Activated CD4-positive, alpha-beta T cell treated with anti-CD3 and anti-CD28 coated beads, Interleukin-2, amount 50 U/mL, for 1 hour (primary cell): ENCODE measurements at places on chromosomes 3 and 15.

- no peak for DNase-seq
These were observed 62.8 kb downstream of the PEX5L start for GRCh38 chr3:179973931-179974361.

GRCh38 chr3:187641320-187642016 is 28.7 kb downstream of the SST start:
- no peak for DNase-seq

DNA sequence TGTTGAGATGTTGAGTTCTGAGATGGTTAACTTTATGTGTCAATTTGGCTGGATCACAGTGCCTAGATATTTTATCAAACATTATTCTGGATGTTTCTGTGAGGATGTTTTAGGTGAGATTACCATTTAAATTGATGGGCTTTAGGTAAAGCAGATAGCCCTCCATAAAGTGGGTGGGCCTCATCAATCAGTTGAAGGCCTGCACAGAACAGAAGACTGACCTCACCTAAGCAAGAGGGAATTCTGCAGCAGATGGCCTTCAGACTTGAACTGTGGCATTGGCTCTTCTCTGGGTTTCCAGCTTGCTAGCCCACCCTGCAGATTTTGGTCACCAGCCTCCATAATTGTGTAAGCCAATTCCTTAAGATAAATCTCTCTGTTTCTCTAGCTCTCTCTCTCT is 260.4 kb upstream of the VEPH1 start:
- no peak for DNase-seq

GRCh38 chr3:27025718-27026117 is 343.5 kb downstream of the NEK10 start:
- no peak for DNase-seq

DNA sequence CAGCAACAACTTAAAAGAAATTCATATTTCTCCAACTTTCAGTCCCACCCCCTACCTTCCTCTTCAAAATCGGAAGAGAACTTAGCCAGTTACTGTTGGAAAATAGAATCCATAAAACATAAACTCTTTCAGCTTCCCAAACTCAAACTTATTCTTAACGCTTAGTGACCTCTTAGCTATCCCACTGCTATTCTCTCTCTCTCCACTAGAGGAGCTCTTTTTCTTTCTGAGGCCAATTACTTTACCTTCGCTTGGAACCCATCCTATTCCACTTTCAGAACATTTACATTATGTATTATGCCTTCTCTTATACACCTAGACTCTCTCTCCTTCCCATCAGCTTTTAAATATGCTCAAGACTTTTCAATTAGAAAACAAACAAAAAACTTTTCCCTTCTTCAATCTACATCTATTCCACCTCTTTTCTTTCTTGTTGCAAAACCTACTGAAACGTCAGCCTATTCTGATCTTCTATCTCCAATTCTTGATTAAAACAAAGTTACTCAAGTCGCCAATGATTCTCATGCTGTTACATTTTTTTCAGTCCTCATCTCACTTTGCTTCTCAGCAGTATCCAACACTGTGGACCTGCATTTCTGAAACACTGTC is 13.4 kb upstream of the GHSR start:
- no peak for DNase-seq

DNA sequence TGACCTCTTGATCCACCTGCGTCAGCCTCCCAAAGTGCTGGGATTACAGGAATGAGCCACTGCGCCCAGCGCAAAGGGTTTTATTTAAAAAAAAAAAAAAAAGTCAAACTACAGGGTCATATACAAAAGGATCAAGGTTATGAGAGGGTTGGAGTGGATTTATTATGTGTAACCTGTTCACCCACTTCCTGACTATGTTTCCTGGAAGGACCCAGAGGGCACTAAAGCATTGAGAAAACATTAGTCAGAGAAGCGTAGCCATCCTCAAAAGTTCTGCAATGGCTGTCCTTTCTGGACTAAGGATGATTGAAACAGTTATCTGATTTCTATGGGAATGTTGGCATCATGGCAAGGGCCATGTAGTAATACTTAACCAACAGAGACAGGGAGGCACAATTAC is 7.3 kb upstream of the SCAPER start:
- DNase-seq = no peak

GRCh38 chr15:45550436-45550835 is 27.9 kb upstream of the SLC30A4 start:
- no peak for DNase-seq

GRCh38 chr15:42138411-42138810 is 18.0 kb downstream of the PLA2G4F start:
- DNase-seq = no peak

GRCh38 chr3:114624571-114625181 is 330.8 kb downstream of the TIGIT start:
- DNase-seq = no peak

GRCh38 chr15:94008104-94009074 is 223.0 kb upstream of the MCTP2 start:
- DNase-seq = no peak

DNA sequence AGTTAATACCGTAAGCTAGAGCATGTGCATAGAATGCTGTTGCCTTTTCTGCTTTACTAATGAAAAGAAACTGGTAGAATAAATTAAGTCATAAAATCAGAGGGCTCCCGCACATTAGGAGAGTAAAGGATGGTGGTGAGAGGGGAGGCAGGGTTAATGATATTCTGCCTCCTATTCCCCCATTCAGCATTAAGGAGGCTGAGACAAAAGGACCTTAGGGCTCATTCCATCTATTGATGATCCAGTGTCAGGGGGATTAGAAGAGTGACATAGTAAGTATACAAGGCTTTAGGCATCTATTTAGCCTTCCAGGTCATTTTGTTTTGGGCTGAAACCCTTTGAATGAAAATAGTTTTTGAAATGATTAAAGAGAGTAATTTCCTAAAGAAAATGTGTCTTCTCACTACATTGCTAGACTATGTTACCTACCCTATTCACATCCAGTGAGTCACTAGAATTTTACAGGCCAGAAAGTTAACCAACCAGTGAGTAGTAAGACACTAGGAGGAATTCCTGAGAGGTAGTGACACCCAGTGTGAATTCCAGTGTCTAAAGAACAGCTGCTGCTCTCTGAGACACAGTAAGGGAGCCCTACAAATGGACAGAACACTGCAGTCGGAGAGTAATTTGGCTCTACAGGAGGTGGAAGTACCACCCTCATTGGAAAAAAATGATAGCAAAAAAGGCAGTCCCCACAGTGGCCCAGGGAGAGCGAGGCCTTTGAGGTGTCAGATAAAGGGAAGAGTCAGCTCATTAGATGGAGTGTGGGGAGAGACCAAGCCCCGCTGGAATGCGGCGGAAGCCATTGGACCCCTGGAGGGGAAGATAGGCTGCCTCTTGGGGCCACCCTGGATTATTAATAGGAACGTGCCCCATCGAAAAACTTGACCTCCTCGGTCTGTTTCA is 67.6 kb downstream of the TUSC7 start:
- DNase-seq = no peak

- DNase-seq = no peak
These were observed 38.8 kb downstream of the IMPG2 start for GRCh38 chr3:101281521-101282030.

DNA sequence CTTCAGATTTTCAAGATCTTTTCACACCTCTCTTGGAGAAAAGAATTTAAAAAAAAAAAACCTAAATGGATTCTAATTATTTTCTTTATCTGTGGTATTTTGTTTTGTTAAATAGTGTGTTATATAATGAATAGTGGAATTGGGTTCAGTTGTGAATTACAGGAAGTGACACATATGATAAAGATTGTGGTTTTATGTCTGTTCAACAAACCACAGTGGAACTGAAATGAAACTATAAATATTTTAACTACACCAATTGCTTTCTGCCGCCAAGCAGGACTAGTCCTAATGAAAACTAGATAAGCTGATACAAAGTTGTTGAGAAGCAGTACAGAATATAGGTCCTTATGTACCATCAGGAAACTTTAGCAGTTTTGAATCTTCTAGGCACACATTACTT is 121.6 kb downstream of the UBE2E2 start:
- no peak for DNase-seq

GRCh38 chr3:153159771-153160397 is 2.1 kb upstream of the RAP2B start:
- no peak for DNase-seq

- DNase-seq = no peak
These were observed 266.6 kb upstream of the SUCLG2 start for GRCh38 chr3:67920969-67921368.

DNA sequence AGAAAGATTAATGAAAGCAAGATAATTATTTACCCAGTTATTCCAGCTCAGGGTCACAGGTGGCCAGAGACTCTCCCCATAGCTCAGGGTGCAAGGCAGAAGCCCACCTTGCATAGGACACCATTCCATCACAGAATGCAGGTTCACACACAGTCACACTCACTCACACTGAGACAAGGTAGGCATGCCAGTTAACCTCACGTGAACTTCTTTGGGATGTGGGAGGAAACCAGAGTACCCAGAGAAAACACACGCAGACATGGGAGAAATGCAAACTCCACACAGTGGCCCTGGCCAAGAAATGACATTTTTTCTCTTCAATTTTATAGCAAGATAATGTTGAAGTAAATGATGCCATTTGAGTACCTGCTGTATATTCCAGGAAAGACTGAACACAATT is 106.7 kb downstream of the ZNF385D start:
- no peak for DNase-seq

- no peak for DNase-seq
These were observed 118.8 kb upstream of the ADPGK start for GRCh38 chr15:72902245-72902918.

DNA sequence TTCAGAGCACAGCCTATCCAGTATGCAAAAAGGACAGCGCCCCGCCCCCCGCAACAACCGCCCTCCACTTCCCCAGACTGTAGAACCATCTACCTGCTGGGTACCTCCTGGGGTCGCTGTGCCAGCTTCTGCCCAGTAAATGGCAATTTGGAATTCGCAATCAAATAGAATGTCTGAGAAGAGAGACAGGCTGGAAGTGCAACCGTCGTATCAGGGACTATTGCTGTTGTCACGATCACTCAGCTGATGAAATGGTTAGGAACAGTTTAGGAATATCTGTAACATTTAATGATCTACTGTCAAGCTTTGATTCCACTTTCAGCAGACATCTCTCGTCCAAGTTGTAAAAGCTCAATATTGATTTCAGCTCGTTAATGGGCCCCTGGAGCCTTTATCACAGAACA is 13.3 kb upstream of the PARL start:
- DNase-seq = no peak

- DNase-seq = no peak
These were observed 11.0 kb upstream of the PIK3CB start for GRCh38 chr3:138845771-138846173.

GRCh38 chr3:23710555-23710954 is 95.2 kb upstream of the UBE2E1 start:
- no peak for DNase-seq
